CD4-positive, alpha-beta T cell treated with Interleukin-2 at 100 ng/mL for 4 hours (primary cell): ENCODE measurements at places on chromosomes 1 and 21.

DNA sequence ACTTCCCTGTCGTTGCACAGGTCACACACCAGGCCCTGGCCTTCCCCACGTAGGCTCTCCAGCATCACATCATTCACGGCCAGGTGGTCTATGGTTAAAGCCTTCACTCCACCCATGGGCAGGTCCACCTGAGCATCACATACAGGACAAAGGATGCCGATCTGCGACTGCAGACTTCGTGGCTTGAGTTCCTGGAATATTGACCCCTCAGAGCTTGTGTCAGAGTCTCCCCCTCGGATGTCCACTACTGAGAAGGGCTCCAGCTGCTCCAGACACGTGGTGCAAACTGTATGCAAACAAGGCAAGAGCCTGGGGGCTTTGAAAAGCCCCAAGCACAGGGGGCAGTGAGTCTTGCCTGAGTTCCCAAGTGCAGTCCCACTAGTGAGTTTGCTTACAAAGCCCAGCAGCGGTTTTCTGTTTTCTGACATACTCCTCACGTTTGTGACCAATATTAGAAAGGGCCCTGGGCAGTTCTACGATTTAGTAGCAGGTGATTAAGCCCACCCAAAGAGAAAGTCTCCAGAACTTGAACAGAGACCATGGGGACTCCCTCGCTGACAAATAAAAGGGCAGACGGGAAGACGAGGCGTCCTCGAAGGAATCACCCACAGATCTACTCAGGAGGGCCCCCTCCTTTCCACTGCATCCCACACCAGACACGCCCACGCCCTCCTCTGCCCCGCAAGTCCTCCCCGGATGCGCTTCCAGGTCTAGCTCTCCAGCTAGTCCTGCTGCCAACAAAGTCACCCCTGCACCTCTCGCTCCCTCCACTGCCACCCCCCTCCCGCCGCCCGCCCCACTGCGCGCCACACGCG is 568 bp downstream of the TRIM45 start:
- DNase-seq: no peak

- no peak for DNase-seq
These were observed 131.8 kb upstream of the GREM2 start for GRCh38 chr1:240743705-240744104.

GRCh38 chr1:26059906-26060305 is 7.5 kb downstream of the TRIM63 start:
- DNase-seq: no peak

- DNase-seq: no peak
These were observed 75.7 kb downstream of the DISC1 start for GRCh38 chr1:231702331-231702730.

DNA sequence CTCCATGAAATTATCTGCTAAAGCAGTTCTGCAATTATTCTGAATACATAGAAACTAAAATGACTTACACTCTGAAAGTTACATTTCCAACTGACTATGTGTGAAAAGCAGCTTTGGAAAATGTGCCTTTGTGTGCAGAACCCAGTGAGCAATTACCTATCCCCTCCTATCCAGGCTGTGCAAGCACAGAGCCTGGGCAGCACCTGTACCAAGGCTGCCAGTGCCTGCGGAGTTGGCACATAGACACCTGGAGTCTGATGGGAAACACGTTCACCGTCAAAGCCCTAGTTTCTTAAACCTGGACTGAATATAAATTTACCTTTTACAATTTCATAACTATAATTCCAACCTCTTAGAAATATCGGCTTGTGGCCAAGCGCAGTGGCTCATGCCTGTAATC is 307.3 kb downstream of the KCNH1 start:
- DNase-seq: no peak

GRCh38 chr1:229466887-229467286 is 33.0 kb upstream of the ACTA1 start:
- DNase-seq: no peak

DNA sequence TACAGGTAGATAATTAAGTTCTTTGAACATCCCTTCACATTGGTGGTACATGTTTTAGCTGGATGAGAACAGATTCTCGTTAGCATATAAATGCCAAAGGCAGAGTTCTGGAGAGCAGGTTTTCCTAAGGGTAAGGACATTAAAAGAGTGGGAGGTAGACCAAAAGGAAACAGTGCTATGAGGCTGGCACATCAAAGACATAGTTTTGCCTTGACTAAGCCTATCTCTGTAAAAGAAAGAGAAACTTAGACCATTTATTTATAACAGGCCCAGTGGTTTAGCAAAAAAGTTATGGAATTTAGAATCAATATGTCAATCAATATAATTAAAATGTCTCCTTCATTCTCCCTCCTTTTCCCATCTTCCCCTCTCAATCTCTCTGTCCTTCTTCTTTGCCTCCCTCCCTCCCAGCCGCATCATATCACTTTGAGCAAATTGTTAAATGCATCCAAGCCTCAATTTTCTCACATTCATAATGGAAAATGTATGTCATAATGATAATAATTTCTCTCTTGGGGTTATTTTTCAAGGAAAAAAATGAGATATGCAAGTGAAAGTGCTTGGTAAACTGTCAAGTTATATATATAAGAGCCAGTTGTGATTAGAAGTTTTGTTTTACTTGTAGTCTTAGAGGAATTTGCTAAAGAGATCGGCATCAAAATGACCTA is 209.9 kb upstream of the SGIP1 start:
- DNase-seq: no peak

DNA sequence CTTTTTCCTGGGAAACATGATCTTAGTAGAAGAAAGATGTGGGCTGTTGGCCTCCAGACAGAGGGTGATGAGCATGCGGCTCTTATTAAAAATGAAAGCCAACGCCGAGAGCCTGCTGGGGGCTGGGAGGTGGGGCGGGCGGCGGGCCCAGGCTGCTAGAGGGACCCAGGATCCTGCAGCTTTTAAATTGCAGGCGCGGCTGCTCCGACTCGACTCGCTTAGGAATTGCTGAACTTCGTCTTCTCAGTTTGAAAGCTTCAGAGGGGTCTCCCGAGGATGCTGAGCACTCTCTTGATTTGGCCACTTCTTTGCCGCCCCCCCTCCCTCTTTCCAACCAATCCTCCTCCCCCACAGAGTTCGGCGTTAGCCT is 1.2 kb downstream of the AGPAT3 start:
- DNase-seq: peak; percentile 29

DNA sequence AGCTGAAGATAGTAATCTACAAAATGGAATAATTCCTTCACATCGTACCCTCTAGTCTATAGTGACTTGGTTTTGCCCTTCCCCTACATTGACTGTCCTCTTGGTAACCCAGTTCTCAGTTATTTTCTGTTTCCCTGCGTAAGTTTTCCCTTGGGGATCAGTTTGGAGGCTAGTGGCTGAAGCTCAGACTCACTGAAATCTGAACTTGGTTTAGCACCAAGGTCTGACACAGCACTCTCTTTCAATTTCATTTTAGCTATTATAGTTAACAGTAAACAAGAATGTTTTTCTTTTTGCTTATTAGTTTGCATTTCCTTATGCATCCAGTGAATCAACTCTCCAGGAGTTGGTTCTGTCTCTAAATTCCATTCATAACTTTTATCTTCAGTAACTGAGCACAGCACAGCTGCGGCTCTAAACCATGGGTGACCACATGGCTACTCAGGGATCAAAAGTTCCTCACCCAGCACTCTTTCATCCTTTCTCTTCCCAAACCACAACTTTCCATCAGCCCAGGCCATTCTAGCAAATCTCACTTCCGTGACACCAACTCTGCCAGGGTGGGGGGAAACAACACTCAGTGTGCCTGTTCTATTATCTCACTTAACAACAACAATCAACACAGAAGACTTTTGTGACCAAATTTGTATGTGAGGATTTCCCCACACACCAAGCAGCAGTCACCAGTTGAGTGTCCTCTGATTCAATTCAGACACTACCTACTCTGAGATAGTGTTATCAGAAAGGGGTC is 17.6 kb upstream of the IFI6 start:
- no peak for DNase-seq

GRCh38 chr1:214058076-214058475 is 70.3 kb downstream of the PROX1 start:
- no peak for DNase-seq

GRCh38 chr1:50968821-50969610 is 1.0 kb upstream of the CDKN2C start:
- peak; percentile 10 for DNase-seq

- DNase-seq: peak; percentile 79
These were observed 19.3 kb downstream of the SH2D2A start for GRCh38 chr1:156797212-156797871.

DNA sequence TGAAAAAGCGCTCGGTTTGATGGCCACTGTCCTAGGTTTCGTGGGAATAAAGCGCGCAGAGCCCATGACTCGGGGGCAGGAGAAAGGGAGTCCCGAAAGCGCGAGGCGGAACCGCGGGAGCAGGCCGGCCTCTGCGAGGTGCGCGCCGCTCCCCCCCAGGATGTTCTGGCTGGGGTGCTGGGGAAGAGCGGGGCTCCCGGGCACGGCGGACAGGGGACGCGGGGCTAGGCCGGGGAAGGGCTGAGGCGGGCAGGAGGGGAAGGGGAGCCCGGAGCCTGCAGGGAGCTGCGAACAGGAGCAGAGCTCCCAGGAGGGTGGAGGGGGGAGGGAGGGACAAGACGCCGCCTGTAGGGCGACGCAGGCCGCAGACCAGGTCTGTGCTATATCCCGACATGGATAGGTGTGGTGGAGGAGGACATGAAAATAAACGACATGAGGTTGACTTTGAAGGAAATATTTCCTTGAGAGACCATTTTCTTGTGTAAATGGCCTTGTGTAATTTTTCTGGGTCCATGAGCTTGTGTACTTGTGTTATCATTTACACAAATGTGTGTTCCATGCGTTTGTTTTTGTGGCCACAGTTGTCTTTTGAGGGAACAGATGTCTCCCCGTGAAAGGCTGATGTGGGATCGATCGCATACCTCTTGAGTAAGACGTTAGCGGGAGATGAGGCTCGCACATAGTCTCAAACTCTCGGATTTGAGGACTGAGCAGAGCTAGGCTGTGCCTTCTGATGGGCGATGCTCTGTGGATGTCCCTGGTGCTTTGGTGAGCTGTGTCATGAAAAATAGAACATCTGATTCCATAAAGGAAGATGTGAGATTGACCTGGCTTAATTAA is 1.3 kb downstream of the PCNT start:
- DNase-seq: peak; percentile 20

DNA sequence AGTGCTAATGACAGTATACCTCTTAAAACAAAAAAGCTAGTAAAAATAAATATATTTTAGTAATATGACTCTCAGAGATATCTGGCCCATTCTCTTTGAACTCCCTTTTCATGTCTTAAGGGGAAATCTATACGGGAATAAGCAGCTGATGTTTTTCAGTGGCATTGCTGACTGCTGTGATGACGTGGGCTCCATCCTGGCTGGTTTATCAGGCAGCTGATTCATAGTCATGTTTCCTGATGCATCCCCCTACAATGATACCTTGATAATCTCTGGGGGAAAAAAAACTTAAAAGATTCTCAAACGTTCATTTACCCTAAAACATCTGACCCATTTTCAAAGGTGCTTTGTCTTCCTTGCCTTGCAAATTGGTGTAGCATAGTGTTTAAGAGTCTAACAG is 53.8 kb downstream of the ABCA4 start:
- DNase-seq: no peak

- DNase-seq: no peak
These were observed 67.0 kb downstream of the CHD5 start for GRCh38 chr1:6113116-6113515.

DNA sequence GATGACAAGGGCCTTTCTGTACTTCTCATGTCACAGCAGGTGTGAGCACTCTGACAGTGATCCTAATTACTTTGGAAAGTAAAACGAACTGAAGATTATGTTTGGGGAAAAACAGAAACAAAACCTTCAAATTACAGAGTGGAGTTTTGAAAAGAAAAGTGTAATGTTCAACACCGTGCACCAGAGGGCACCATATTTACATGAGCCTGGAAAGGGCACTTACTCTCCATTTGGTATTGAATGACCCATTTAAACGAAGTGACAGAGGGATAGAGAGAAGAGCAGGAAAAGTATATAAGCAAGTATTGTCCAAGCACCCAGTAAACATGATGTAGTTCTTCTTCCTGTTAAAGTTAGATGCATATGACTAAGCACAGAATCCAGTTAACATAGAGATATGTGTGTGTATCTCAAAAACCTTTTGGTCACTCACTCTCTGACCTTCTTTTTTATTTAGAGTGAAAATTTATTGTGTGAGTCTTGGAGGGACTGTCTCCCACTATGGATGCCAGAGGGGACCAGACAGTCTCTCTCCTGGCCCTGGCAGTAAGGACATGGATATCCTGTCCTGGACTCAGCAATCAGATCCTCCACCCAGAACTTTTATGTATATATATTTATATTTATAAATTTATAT is 3.8 kb upstream of the RGSL1 start:
- peak; percentile 40 for DNase-seq

GRCh38 chr1:35506960-35507912 is 50.0 kb downstream of the KIAA0319L start:
- peak; percentile 15 for DNase-seq

GRCh38 chr1:9787702-9788101 is 36.1 kb downstream of the CLSTN1 start:
- peak; percentile 63 for DNase-seq

DNA sequence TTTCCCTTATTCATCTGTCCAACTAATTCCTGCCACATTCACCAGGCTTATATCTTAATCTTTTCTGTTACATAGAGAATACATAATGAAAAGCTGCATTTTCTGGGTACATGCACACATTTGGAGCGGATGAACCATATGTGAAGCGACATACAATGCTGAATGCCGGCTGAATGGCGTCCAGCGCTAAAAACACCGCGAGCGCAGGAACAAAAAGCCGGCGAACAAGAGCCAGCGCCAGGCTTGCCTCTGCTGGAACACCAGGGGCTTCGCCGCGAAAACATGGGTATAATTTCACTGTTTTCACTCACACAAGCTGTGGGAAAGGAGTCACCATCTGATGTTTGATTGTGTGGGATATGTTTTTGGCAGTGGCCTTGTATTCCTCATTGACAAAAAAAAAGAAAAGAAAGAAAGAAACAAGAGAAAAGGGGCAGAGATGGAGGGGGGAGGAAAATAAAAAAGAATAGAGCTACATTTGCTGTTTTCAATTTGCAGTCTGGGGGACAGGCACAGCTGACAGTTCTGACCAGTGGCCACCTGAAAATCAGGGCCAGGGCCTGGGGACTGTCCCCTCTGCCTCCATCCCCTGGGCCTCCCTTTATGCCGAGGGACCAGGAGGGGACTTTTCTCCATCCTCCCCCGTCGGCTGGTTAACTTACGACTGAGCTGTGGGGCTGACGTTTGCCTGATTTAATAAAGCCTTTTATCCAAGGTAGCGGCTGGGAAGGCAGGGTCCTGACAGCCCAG is 70.2 kb upstream of the OLIG2 start:
- DNase-seq: no peak

DNA sequence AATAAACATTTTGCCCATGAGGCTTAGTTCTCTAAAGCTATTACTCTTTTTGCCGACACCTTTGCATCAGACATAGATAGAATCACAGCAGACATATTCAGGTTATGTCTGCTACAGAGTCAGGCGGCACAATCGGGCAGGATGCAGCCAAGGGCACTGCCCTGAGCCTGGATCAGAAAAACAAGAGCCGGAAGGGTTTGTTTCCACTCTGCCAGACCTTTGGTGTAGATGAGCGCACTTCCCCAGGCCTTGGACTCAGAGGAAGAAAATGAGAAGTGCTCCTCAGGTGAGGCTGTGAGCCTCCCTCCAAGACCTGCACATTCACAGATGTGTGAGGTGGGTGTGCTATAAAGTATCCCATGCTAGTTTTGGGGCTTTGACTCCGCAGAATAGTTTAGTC is 43.7 kb downstream of the GNG12 start:
- no peak for DNase-seq
